Adipocyte (in vitro differentiated cells): ENCODE measurements at places on chromosomes 6 and 20.

- DNase-seq, result peak; percentile 8
These were observed 2.5 kb upstream of the SPATS1 start for GRCh38 chr6:44339763-44340625.

- DNase-seq, result no peak
These were observed 76.1 kb upstream of the ATXN1 start for GRCh38 chr6:16837217-16837972.

DNA sequence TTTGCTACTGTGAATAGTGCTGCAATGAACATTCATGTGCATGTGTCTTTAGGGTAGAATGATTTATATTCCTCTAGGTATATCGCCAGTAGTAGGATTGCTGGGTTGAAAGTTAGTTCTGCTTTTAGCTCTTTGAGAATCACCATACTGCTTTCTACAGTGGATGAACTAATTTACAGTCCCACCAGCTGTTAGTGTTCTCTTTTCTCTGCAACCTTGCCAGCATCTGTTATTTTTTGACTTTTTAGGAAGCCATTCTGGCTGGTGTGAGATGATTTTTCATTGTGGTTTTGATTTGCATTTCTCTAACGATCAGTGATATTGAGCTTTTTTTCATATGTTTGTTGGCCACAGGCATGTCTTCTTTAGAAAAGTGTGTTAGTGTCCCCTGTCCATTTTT is 40.0 kb downstream of the PLG start:
- DNase-seq, result no peak

DNA sequence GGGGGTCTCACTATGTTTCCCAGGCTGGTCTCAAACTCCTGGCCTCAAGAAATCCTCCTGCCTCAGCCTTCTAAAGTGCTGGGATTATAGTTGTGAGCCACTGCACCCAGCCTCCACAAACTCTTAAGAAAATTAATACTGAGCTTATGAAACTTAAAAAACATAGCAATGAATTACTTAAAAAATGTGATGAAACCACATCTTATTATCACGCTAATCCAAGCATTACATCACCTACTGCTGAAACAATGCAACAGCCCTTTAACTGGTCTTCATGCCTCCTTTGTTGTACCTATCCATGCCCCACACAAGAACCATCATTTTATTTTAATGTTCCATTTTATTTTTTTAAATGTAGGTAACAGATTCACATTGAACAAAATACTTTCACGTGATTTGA is 24.9 kb downstream of the SESN1 start:
- peak; percentile 22 for DNase-seq

GRCh38 chr20:58553841-58554240 is 38.6 kb upstream of the APCDD1L start:
- DNase-seq, result peak; percentile 88

DNA sequence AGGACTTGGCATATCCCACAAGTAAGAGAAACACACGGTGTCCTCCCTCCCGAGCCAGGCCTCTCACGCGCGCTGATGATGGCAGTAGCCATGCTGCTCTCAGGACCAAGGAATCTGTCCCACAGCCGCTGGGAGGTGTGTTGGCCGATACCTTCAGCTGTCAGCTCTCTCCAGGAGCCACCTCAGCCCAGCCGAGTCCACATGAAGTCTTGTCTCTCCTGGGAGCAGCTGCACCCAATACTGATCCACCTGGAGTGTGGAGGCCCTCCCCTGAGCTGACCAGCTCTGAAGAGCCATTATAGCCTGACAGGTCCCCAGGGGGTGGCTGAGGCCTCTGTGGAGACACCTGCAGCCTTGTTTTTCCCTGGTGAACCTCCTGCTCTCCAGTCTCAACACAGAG is 23.8 kb upstream of the NXT1 start:
- no peak for DNase-seq

GRCh38 chr6:129662406-129662766 is 47.6 kb downstream of the ARHGAP18 start:
- DNase-seq, result no peak

- no peak for DNase-seq
These were observed 7.2 kb downstream of the RIN2 start for GRCh38 chr20:19765266-19765665.

GRCh38 chr20:64090165-64090564 is 6.0 kb upstream of the LKAAEAR1 start:
- no peak for DNase-seq

DNA sequence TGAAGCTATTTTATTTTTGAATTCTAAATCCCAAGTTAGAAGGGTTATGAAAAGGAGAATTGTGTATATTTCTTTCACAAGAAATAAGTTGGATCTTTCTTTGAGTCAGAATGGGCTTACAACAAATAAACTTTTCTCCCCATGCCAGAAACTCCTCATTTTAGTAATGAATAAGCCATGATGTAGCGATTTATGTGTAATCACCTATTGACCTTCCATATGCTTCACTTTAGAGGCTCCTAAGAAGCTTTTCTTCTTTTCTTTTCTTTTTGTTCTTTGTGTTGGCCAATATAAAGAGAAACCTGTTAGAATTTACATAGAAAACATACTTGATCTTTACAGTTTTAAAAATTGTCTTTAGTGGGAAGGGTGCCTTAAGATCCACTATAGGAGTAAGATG is 370.2 kb downstream of the UTRN start:
- no peak for DNase-seq

DNA sequence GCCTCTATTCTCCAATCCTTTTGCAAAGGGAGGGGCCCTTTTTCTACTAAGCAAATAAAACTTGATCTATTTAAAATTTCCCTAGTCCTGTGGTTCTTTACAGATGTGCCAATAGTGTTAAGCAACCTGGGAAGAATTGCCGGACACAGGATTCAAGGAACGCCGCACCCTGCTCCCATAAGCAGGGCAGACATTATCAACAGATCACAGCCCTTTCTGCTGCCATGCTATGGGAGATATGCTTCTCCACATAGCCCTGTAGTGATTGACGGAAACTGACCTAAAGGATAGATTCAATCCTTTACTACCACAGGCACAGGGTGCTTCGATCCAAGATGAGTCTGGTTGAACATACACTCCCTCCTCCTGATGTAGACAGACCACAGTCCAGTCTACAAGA is 118.4 kb upstream of the TRAF3IP2 start:
- no peak for DNase-seq

- peak; percentile 51 for DNase-seq
These were observed 111.1 kb upstream of the CCDC28A start for GRCh38 chr6:138662471-138662870.

DNA sequence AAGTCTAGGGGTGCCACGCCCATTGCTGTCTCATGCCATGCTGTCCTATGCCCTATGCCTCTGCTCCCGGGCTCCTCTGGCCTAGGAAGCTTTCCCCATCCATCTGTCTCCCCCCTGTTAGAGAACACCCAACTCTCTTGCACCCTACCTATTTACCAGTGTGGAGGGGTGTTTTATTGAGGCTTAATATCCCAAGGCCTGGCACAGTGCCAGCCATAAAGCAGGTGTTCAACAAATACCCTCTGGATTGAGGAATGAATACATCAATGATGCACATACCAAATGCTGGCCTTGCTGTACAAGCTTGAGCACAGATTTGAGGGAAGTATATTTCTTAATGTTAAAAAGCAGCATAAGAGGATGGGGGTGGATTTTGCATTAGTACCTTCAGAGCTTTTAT is 38.3 kb downstream of the METTL24 start:
- DNase-seq, result no peak

DNA sequence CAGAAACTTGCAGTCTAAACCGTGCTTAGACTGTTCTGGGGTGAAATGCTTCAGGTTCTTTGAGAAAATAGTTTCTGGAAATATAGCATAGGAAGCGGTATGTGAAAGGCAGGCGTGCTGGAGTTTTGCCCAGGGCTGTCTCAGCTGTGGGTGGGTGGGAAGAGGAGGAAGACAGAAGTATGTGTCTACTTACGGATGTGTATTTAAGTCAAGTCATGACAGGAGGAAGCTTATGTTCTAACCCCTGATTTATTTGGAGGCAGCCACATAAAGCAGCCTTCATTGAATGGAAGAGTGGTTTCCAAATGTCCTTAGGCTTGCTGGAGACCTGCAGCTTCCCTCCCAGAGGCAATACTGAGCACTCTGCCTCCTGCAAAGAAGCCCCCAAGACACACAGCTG is 345.8 kb upstream of the PRND start:
- DNase-seq, result peak; percentile 55

GRCh38 chr6:37822851-37823682 is 3.5 kb downstream of the ZFAND3 start:
- no peak for DNase-seq

DNA sequence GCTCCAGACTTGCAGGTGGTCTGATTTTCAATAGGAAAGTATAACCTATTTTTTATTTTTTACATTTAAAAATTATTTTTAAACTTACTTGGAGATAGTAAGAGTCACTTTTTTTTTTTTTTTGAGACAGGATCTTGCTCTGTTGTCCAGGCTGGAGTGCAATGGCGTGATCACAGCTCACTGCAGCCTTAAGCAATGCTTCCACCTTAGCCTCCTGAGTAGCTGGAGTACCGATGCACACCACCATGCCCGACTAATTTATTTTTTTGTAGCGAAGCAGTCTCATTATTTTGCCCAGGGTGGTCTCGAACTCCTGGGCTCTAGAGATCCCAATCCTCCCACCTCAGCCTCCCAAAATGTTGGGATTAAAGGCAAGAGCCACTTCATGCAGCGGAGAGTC is 84.8 kb upstream of the RALY start:
- no peak for DNase-seq

DNA sequence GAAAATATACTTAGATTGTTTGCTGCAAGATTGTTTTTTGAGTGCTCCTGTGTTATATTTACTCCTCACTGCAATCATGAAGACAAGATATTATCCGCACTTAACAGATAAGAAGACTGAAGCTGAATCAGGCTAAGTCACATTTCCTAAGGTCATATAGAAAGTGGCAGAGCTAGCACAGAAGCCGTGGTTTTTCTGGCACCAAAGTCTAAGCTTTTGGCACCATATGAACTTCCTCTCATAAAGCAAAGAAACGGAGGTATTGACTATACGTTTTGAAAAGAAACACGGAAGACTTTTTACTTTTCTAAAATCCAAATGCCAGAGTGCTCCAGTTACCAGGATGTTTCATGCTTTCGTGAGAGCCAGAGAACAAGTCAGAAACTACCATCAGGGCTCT is 9.3 kb upstream of the DTD1 start:
- no peak for DNase-seq

- DNase-seq, result peak; percentile 83
These were observed 26.4 kb downstream of the ARMC2 start for GRCh38 chr6:108874470-108875160.

GRCh38 chr6:53750052-53750650 is 44.7 kb upstream of the LRRC1 start:
- no peak for DNase-seq

DNA sequence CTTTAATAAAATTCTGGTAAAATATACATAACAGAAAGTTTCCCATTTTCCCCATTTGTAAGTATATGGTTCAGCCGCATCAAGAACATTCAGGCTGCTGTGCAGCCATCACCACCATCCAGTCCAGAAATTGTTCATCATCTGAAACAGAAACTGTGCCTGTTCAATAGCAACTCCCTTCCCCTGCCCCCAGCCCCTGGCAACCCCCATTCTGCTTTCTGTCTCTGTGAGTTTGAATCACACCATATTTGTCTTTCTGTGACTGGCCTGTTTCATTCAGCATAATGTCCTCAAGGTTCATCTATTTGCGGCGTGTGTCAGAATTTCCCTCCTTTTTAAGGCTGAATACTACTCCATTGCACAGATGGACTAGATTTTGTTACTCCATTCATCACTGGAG is 19.1 kb downstream of the VSTM2L start:
- DNase-seq, result no peak

- DNase-seq, result no peak
These were observed 63.8 kb upstream of the EIF2S2 start for GRCh38 chr20:34175879-34176278.

DNA sequence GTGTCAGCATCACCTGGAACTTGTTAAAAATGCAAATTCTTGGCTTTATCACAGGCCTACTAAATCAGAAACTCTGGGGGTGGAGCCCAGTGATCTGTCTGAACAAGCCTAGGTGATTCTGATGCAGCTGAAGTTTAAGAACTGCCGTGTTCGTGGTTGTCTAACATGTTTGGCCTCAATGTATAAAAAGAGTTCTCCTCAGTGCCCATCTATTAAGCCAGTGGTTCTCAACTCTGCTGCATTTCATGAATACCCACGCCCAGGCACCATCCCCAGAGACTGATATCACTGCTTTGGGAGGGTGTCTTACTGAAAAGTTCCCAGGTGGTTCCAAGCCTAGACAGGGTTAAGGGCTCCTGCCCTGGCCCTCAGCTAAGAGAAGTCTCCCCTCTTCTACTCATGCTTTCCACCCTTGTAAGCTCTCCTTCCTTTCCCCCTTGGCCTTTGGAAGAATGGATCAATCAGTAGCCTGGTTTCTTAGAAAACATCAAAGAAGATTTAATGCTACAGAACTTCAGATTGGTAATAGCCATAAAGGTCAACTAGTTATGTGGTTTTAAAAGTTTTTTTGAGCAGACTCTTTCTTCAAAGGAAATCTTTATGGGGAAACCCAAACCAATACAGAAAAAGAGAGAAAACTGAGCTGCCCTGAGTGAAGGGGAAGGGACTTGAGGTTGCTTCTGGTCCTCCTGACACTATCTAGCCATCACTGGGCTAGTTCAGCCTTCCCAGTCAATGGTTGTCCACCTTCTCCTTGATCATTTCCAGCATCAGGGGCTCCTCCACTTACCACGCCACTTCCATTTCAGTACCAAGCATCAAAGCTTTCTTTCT is 38.9 kb upstream of the TNFAIP3 start:
- DNase-seq, result no peak

- no peak for DNase-seq
These were observed 59.9 kb upstream of the HBS1L start for GRCh38 chr6:135114355-135115145.

- no peak for DNase-seq
These were observed 183.3 kb downstream of the NKAIN2 start for GRCh38 chr6:123986938-123987337.

DNA sequence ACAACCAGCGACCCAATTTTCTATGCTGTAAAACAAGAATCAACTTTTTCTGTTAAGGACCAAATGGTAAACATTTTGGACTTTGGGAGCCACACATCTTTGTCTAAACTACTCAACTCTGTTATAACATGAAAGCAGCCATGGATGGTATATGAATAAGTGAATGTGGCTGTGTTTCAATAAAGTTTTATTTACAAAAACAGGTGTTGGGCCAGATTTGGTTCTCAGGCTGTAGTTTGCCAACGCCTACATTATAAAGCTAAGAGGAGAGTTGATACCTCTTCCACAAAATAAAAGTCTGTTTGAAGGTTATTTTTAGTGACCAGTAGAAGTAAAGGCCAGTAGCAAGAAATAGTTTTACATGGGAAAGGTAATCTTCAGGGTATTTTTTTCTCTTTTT is 60.4 kb upstream of the SDHAF4 start:
- DNase-seq, result no peak

DNA sequence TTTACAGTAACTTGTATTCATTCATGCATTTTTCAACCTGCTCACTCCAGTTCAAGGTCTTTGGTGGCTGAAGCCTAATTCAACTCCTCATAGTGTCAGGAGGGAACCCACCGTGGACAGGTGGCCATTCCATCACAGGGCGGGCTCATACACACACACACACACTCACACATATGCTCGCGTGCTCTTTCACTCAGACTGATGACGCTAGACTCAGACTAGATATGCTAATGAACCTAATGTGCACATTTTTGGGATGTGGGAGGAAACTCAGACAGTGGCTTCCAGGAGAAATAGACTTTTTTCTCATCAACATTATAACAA is 56.7 kb downstream of the TRIM27 start:
- no peak for DNase-seq
